Liver (tissue), 10 donors: ENCODE measurements at places on chromosomes 12 and 14. TPM values are rescaled to one million over a fixed set of nuclear protein-coding genes. Genes with fewer than 3 reads are reported as not detected.

- DNase-seq = no peak
- no peaks in the 10 kb centered on the region for H3K4me1 ChIP-seq
- no peaks in the 10 kb centered on the region for H3K36me3 ChIP-seq
- H3K27me3 ChIP-seq = no peaks in the 10 kb centered on the region
- H3K4me3 ChIP-seq = no peak overlapping the region
Observed at GRCh38 chr12:52724384-52724783, 21.1 kb upstream of the KRT77 start.

- no peak overlapping the region for H3K27ac ChIP-seq
- no peak for DNase-seq
- H3K4me1 ChIP-seq = no peaks in the 10 kb centered on the region
Observed at GRCh38 chr14:73372529-73372928, 85.8 kb downstream of the NUMB start.

- no peak overlapping the region for H3K4me3 ChIP-seq
- no peak overlapping the region for H3K27ac ChIP-seq
- no peaks in the 10 kb centered on the region for H3K27me3 ChIP-seq
- H3K36me3 ChIP-seq = no peaks in the 10 kb centered on the region
- DNase-seq = no peak
Observed at GRCh38 chr12:120887253-120888043, 16.7 kb downstream of the SPPL3 start.

DNA sequence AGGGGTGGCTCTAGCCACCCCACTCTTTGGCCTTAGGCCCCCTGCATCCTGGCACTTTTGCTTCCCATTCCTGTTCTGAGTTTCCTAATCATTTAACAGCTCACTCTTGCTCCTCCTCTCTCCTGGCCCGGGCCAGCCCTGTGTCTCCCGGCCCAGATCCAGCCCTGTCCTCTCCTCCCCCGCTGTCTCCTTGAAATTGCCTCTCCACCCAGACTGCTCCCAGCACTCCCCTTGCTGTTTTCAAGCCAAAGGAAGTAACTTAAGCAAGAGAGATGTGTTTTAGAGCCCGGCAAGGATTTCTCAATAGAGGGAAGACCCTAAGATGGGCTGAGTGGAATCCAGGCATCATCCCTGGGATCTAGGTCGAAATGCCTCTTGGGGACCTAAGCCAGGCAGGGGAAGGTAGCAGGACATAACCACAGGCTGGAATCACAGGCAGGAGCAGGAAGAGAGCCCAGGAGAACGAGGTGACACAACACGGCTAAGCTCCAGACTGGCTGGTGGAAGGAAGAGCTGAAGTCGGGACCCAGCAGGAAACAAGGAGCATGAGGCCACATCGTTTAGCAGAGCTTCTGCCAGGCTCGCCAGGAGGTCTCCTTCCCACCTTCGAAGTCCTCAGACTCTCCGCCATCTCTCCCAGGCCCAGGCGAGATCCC lies 2.0 kb upstream of the LRP1-AS start:
- peaks cover 16% of the 10 kb centered on the region for H3K36me3 ChIP-seq
- H3K27ac ChIP-seq = peak overlapping the region; percentile 93

DCTN2 gene
- 28.5 TPM for total RNA-seq
